ENCODE measurements at places on chromosomes 6 and 20.

DNA sequence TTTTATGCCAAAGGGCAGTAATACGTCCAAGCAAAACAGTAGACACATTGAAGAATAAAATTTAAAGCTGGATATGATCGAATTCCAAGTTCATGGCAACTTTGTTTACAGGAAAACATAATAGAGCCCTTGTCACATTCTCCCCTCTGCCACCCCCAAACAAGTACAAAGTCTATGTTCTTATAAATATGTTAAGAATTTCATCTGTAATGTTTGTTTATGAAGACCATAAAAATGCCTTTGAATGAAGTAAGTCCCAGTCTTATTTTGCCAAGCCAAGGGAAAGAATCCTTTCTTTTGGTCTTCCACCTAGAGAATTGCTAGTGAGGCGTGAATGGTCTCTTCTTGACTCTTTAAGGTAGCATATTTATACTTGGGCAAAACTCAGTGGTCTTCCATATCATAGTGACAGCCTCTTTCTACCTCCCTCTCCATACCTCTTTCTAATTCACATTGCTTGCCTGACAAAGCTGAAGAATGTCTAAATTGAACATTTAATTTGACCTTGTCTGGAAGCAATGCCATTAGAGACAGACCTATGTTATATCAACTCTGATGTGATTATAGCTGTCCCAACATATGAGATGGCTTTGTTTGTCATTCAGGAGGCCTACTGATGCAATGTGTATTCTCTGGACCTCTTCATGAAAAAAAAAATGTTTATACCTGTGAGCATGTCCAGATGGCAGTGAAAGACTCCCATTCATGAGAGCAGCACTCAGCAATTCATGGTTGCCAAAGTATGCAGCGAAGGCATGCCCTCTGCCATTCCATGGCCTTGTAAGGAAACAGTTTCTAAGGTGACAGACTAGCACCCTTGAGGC is 70.6 kb upstream of the CCN2 start:
- no peak for DNase-seq

GRCh38 chr6:139407718-139408222 is 33.3 kb upstream of the CITED2 start:
- no peak for DNase-seq

DNA sequence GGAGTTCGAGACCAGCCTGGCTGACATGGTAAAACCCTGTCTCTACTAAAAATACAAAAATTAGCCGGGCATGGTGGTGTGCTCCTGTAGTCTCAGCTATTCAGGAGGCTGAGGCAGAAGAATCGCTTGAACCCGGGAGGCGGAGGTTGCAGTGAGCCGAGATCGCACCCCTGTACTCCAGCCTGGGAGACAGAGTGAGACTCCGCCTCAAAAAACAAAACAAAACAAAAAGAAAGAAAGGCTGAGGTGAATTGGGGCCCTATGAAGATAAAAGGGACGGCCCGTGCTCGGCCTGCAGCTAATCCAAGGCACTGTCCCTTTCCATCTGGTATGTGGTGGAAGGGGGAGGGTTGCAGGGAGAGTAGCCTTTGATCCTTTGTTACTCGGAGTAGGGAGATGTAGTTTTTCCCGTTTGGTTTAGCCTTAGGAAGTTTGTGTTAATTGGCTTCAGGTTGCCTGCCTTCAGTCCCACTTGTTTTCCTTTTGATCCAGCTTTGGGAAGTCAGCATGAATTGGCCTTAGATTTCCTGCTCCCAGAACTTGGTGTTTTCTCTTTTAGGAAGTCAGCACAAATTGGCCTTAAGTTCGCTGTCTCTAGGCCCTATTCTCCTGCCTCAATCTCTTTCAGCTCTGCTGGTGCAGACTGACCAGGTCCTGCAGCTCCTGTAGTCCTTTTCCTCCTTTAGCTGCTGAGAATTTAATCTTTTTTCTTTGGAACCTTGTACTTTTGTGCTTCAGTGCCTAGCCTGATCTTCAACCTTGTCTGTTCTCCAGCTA is 36.1 kb upstream of the PAQR8 start:
- DNase-seq: no peak

DNA sequence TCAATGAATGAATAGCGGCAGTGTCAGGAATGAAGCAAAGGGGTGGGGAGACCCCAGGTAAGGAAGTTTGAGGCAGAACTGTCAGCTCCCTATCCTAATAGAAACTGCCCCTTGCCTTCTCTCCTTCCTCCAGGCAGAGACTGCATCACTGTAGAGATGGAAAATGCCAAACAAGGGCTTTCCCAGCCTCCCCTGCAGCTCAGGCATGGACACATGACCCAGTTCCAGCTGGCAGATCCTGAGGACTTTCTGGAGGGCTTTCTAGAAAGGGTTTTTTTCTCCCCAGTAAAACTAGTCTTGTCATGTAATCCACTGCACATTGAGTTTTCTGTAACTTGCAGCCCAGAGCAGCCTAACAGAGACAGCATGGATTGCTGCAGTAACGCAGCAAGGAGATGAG is 17.9 kb upstream of the PNPLA1 start:
- DNase-seq: no peak

- no peak for DNase-seq
These were observed 34.6 kb downstream of the SLC16A10 start for GRCh38 chr6:111121789-111122350.

- no peak for DNase-seq
These were observed 207.8 kb downstream of the JARID2 start for GRCh38 chr6:15453622-15454021.

DNA sequence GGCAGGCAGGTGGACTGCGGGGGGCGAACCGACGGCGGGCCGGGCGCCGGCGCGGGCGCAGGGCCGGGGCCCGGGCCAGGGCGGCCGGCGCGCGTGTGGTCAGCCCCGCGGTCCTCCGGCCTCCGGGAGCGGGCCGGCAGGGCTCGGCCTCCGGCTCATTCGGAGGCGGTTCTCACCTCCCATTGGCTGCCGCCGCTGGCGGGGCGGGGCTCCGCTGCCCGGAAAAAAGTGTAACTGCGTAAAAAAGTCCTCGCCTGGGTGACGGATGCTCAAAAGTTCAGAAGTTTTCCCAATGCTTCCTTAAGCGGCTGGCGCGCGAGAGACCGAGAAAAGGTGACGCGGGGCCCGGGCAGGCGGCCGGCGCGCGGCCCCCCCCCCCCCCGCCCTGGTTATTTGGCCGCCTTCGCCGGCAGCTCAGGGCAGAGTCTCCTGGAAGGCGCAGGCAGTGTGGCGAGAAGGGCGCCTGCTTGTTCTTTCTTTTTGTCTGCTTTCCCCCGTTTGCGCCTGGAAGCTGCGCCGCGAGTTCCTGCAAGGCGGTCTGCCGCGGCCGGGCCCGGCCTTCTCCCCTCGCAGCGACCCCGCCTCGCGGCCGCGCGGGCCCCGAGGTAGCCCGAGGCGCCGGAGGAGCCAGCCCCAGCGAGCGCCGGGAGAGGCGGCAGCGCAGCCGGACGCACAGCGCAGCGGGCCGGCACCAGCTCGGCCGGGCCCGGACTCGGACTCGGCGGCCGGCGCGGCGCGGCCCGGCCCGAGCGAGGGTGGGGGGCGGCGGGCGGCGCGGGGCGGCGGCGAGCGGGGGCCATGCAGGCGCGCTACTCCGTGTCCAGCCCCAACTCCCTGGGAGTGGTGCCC is at the start of gene FOXC1:
FOXC1 (plus strand) TSS at position 268 of the 849 bp plus-strand sequence; CDS start at position 799, 531 bp downstream.
- DNase-seq: peak; percentile 75

DNA sequence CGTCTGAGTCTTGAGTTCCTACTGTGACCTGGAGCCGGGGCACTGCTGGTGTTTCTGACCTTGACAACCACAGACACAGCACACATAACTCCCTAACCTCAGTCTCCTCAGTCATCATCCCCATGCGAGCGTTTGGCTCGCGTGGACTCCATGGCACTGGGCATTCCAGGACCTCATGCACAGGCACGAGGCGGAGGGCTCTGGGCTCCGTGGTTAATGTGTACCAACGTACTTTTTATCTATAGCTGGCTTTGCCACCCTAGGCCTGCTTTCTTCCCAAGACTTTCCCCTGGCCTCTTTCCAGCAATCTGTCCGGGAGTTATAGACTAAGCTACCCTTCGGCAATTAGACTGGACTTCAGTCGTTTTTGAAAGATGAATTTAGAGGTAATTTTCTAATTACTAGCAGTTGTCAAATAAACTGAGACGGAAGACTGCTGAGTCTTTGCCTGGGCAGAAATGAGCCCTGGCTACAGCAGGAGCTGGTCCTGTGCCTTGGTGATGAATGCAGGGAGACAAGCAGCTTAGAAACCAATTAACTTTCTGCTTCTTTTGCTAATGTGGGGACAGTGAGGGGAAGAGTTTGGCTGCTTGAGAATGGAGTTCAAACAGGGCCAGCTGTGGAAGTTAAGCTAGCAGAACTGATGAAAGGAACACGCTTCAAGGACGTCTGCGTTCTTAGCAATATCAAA is 16.1 kb upstream of the CTCFL start:
- DNase-seq: no peak

DNA sequence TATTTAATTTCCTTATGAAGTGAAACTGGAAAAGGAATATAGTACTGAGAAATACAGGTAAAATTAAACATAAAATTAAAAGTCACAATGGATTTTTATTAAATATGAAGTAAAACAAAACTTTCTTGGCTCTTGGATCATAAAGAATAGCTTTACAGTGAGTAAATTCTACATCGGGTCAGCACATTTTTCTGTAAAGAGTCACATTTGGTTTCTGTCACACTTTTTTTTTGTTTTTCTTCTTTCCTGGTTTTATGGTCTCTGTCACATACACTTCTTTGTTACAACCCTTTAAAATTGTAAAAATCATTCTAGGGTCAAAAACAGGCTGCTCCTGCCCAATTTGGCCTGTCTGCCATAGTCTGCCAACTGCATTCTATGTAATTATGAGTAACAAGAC is 254.4 kb upstream of the POU3F2 start:
- DNase-seq: no peak

DNA sequence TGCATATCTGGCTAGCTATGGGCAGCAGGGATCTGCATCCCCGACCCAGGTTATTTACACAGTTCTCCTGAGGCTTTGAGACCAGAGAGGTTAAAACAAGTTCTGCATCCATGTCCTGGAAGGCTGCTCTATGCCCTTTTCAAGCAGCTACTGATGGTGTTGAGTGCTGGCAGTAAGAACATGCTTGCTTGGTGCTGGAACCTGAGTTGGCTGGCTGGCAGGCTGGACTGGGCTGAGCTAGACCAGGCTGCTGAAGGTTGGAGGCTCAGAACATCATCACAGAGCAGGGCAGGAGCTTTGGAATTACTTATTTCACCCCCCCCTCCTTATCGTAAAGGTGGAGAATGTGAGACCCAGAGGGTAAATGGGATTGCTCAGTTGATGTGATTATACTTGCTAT is 16.9 kb upstream of the LRFN2 start:
- DNase-seq: no peak

GRCh38 chr6:169844946-169845345 is 93.5 kb downstream of the ERMARD start:
- DNase-seq: no peak

DNA sequence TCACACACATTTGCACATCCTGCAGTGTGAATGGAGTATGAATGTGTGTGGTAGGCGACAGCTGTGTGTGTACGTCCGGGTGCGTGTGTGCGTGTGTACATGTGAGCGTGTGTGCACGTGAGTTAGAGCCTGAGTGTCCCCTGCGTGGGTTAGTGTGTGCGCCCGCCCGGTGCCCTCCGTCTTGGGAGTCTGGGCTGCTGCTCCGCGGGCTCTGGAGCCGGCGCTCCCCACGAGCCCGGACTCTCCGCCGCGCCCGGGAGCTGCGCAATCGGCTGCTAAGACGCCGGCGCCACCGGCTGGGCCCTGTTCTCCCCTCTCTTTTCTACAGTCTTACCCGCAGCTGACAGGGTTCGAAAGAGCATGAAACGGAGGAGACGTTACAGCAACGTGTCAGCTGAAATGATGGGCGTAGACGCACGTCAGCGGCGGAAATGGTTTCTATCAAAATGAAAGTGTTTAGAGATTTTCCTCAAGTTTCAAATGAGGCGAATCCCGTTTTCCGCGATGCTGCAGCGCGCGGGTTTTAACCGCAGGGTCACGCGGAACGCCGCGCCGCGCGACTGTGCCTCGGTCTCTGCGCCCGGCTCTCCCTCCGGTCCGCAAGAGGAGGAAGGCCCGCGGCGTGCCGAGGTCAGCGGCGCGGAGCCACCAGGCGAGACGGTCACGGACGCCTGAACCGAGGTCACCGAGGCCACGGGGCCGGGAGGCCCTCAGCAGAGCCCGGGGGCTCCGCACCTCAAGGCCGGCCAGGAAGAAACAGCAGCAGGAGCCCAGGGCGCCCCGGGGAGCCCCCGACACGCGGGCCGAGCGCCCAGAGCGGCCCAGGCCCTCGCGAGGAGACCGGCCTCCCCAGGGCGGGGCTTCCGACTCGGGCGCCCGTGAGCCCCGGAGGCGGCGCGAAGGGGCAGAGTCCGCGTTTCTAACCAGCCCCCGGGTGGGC is 95.3 kb upstream of the BHLHE23 start:
- DNase-seq: peak; percentile 72

- DNase-seq: no peak
These were observed 304.4 kb downstream of the PREX1 start for GRCh38 chr20:48523191-48523995.

DNA sequence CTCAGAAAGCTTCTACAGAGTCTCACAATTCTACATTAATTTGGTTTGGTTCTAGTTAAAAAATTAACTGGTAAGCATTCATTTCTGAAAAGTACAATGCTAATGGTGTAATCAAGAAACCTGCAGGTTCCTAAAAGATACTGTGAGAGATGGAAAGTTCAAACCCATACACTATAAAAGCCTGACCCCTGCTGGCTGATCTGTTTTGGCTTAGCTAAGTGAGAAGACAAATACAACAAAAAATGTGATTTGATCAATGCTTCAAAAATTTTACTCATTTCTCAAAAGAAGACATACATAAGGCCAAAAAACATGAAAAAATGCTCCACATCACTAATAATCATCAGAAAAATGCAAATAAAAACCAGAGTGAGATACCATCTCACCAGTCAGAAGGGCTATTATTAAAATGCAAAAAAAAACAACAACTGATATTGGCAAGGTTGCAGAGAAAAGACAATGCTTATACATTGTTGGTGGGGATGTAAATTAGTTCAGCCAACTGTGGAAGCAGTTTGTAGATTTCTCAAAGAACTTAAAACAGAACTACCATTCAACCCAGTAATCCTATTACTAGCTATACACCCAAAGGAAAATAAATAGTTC is 102.8 kb downstream of the MOXD1 start:
- DNase-seq: peak; percentile 49

GRCh38 chr6:10528158-10528981 is 7.2 kb downstream of the GCNT2 start:
- peak; percentile 72 for DNase-seq

DNA sequence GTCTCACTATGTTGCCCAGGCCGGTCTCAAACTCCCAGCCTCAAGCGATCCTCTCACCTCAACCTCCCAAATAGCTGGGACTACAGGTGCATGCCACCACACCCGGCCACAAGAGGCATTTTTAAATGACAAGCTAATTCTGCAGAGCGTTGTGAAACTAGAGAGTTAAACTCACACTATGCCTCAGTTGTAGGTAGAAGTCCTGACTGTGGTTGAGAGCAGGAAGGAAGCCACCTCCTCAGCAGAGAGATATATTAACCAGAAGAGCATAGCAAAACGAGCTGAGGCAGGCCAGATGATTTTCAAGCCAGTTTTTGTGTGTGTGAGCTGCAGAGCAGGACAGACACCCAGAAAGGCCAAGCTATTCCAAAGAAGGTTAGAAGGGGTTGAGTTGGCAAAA is 150.3 kb downstream of the MBOAT1 start:
- no peak for DNase-seq

- DNase-seq: peak; percentile 7
These were observed 20.2 kb downstream of the MCUR1 start for GRCh38 chr6:13794184-13794583.
